GDM1 (cell line): ENCODE measurements at places on chromosomes 1 and 21.

GRCh38 chr1:145982010-145982723, 14.2 kb downstream of the TXNIP start:
- no peak for DNase-seq

GRCh38 chr1:116538544-116538943, 32.3 kb downstream of the CD58 start:
- DNase-seq: no peak

- no peak for DNase-seq
Observed at GRCh38 chr1:100750005-100750885, 30.7 kb downstream of the VCAM1 start.

DNA sequence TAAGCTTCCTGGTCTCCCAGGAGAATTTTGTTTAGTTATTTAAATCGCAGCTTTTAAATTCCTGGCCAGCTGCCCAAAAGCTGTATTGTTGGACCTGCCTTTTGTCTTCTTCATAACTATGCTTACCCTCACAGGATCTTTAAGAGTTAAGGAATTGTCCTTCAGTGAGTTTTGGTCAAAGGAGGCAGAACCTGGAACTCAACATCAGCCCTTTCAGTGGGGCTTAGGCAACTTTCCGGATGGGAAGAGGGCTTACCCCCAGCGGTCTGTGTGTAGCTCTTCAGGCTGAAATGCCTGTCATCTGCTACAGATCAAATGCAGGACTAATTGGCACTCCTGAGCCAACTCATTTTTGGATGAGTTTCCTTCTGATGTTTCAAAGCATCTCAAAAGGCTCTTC, 402.6 kb downstream of the SIPA1L2 start:
- DNase-seq: no peak
